Left hindlimb (tissue), 1 donor: ENCODE measurements at places on chromosomes 1 and 21.

DNA sequence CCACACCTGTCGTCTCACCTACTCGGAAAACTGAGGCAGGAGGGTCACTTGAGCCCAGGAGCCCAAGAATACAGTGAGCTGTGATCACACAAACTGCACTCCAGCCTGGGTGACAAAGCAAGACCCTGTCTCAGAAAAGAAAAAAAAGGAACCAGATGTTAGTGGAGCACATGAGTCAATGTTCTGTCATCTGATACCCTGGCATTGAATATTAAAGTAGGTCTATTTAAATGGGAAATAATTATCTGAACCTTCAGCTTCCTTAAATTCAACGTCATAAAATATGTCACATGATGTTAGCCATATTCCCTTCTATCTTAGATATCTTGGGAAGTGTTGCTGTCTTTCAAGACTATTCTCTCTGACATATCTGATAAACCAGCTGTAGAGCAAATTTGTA is 47.3 kb downstream of the NCAM2 start:
- no peak for DNase-seq

- DNase-seq = no peak
These were observed 72.0 kb upstream of the CLDN14 start for GRCh38 chr21:36551731-36552433.

DNA sequence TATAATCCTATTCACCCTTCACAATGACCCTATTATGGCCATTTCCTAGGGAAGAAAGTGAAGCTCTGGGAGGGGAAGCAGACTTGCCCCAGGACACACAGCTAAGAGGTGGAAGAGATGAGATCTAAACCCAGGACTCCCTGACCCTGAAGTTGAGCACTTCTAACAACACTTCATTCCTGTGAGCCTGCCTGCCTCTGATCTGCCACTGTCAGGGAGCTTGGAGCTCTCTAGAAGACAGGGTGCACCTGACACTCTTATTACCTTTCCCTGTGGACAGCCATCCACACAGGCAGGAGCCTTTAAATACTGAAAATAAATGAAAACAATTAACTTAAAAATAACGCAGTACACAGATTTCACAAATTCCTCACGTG is 599 bp downstream of the MKNK1 start:
- DNase-seq = no peak

DNA sequence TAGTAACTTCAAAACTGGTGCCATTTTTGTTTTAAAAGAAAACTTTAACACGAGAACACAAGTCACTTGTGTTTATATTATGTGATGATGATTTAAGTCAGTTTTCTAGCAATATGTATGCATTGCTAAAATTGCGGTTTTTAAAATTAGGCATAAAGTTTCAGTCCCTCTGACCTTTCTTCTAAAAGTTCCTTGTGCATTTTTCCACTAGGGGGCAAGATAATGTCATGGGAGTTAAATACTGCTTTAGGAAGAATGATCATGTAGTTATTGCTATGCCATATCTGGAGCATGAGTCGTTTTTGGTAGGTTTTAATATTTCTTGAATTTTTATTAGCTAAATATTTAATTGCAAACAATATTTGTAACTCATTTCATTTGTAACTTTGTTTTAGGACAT is 10.7 kb downstream of the CDC7 start:
- no peak for DNase-seq

GRCh38 chr21:36330904-36331303 is 10.9 kb downstream of the MORC3 start:
- DNase-seq = no peak

- peak; percentile 56 for DNase-seq
These were observed 7.1 kb downstream of the CHRNB2 start for GRCh38 chr1:154574716-154575115.

- no peak for DNase-seq
These were observed 841.5 kb downstream of the KCNT2 start for GRCh38 chr1:195766709-195767108.

- DNase-seq = peak; percentile 71
These were observed 9.0 kb downstream of the NPPA start for GRCh38 chr1:11838349-11839272.

- no peak for DNase-seq
These were observed 42.6 kb upstream of the PAX7 start for GRCh38 chr1:18588093-18588492.

DNA sequence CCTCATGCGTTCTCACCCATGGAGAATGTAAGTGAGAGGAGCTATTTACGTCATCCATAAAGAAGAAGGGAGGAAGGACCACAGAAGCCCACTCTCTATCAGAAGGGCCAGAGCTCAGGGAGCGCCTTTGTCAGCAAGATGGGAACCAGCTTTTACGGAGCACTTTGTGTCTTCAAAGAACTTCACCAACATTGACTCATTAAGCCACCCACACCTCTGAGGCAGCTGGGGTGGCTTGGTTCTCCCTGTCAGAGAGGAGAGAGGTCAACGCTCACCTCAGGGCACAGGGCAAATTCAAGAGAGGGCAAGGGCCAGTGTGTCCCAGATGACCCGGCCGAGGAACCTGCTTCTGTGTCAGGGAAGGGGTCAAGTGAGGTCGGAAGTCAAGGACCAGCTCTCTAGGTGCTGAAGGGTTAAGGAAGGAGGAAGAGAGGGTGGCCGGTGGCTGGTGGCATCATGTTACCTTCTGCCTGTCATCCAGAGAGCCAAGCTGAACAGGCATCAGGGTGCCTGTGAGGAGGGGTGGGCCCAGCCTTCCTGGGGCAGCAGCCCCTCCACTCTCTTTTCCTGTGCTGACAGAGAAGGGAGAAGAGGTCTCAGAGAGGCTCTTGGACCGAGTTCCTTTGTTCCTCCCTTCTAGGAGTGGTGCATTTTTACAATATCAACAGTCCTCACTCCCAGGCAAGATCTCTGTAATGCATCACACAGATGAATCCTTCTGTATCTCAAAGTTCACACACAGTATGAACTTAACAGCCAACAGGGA is 109.0 kb downstream of the ETS2 start:
- DNase-seq = peak; percentile 39

DNA sequence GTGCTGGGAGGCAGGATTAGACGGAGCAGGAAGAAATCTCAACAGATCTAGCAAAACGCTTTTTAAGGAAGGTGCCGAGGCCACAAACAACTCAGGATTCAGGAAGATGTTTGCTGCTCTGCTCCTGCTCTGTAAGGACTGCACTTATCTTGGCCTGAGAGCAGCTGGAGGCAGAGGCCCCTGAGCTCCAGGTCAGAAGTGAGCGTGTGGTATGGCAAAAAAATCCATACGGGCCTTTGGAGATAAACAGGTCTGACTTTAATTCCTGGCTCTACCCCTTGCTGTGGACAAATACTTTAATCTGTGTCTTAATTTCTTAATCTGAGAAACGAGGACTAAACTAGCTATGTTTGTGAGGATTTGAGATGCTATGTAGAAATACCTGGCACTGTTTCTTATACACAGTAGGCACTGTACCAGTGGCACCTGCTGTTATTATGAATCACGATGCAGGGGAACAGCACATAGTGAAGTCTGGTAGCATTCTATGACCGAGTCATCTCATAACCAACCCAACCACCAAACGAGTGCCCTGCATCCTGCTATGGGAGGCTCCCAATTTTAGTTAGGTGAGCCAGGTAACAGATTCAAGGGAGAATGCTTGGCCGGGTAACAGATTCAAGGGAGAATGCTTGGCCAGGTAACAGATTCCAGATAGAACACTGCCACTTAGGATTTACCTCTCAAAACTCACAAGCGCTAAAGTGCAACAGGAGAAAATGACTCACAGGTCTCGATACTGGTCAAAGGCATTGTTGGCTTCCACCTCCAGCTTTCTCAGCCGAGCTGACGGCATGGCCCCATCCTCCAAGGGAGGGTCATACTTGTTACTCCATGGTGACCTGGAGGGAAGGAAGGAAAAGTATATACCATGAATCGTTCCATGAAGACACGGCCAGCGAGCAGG is 65.9 kb downstream of the SLC66A1 start:
- no peak for DNase-seq

GRCh38 chr1:162019006-162019405 is 4.7 kb downstream of the OLFML2B start:
- no peak for DNase-seq

GRCh38 chr1:13817906-13818305 is 117.9 kb downstream of the PRDM2 start:
- DNase-seq = no peak
